GM12864 (cell line): ENCODE measurements at places on chromosomes 11 and 22.
A peak's percentile ranks its signal among the peaks of the same experiment; 100 is the strongest.

DNA sequence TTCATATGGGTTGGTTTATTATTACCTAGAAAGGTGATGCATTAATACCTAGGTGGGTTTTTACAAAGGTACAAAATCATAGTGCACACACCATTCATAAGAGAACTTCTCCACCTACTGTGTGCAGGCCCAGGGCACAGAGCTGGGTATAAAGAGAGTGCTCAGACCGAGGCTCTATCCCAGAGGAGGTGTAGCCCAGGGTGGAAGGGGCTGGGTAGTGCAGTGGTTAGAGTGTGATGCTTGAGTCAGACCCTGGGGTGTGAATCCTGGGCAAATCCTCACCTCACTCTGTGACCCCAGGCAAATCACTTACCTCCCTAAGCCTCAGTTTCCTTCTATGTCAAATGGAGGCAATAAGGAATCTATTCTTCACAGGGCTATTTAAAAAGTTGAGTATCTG, 32.2 kb downstream of the PARVG start:
- no peak for DNase-seq

GRCh38 chr11:85595285-85595884, 31.8 kb downstream of the DLG2 start:
- peak; percentile 13 for DNase-seq

DNA sequence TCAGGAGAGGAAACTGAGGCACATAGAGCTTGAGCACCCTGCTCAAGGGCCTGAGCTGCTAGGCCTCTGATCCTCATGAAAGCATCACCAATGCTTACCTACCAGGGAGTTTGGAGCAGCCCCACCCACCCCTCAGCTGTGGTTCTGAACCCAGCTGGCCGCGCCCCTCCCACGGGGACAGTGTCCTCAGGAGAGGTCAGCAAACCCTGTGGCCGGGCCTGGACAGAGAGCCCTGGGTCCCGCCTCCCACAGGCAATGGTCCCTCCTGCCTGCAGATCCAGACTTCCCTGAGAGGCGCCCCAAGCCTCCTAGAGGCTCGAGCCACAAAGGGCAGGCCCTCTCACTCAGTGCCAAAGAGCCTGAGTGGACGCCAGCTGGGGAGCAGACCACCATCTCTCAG, 184.9 kb downstream of the BRD1 start:
- no peak for DNase-seq

GRCh38 chr11:69654001-69654659, 13.2 kb downstream of the CCND1 start:
- DNase-seq, result no peak

DNA sequence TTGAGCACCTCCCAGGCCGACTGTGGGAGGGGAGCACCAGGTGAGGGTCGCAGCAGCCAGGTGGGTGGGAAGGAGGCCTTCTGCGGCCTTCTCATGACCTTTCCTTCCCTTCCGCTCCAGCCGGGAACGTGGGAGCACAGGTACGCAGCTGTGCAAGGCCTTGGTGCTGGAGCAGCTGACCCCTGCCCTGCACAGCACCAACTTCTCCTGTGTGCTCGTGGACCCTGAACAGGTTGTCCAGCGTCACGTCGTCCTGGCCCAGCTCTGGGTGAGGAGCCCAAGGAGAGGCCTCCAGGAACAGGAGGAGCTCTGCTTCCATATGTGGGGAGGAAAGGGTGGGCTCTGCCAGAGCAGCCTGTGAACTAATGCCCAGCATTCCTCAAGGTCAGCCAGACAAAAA, 2.6 kb downstream of the IL18BP start:
- DNase-seq, result no peak

DNA sequence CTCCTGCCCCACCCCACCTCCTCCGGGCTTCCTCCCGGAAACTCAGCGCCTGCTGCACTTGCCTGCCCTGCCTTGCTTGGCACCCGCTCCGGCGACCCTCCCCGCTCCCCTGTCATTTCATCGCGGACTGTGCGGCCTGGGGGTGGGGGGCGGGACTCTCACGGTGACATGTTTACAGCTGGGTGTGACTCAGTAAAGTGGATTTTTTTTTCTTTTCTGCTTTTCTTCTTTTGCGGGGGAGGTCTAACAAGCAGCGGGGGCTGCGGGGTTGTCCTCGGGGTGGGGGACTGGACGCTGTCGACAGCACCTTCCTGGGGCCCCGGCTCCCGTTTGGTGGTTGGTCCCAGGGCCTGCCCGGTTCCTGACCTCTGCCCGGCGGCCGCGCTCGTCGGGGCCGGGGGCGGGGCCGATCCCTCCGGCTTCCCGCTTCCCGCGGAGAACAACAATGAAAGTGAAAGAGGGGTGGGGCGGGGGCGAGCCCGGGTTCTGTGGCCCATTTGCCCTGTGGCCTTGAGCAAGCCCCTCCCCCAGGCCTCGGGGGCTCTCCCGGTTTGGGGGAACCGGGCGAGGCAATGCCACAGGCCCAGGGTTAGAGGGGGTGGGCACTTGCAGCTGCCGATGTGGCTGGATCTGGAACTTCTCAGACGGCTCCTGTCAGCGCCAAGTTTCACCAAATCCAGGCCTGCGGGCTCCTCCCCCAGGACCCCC, 975 bp upstream of the MDK start:
- DNase-seq, result no peak

GRCh38 chr22:29269731-29270474, 1.8 kb downstream of the EWSR1 start:
- no peak for DNase-seq

GRCh38 chr11:2196970-2197770, 25.6 kb upstream of the TH start:
- DNase-seq, result no peak

- DNase-seq, result no peak
These were observed 6.5 kb downstream of the PTPMT1 start for GRCh38 chr11:47571895-47572294.

- DNase-seq, result no peak
These were observed 13.6 kb downstream of the TMEM138 start for GRCh38 chr11:61375761-61376108.

DNA sequence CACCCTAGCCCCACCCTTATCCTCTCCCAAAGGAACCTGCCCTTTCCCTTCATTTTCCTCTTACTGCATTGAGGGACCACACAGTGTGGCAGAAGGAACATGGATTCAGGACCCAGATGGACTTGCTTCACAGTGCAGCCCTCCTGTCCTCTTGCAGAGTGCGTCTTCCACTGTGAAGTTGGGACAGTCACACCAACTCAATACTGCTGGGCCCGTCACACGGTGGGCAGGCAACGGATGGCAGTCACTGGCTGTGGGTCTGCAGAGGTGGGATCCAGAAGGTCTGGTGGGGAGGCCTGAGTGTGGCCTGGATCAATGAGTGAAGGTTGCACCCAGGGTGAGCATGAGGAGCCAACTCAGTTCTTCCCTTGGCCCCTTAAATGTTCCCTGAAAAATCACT, 129.9 kb upstream of the B3GAT1 start:
- no peak for DNase-seq

- DNase-seq, result no peak
These were observed 59.9 kb upstream of the MYO18B start for GRCh38 chr22:25682109-25682508.

GRCh38 chr11:3022300-3022967, 30.3 kb upstream of the NAP1L4 start:
- no peak for DNase-seq

DNA sequence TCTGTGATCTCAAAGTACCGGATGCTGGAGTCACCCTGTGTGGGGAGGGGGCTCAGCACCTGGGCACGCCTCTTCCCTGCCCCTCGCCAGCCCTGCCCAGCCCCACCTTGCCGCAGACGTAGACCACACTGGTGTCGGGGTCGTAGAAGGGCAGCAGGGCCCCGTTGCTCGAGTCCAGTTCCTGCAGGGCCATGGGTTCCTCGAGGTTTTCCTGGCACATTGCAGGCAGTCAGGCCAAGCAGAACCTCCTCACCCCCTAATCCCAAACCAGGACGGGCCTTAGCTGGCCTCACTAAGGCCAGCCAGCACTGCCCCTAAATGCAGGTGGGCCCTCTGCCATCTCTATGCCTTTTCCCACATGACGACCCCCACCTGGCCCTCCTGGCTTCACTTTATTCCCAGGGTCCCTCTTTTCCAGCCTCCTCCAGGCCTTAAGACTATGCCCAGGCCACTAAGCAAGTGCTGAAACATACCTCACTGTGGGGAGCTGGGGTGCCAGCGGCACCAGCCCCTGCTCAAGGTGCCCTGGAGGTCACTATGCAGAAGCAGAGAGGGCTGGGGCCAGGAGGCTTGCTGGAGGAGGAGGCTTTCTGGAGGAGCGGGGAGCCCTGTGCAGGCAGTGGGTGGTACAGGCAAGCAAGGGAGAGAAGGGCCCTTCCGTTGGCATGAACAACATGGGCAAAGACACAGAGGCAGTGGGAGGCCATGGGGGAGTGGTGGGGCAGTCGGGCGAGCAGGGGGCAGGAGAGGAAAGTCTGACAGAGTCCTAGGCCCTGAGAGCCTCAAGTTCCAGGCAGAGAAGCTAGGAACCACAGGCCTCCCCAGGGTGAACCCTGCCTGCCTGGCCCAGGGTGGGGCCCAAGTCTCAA, 2.8 kb downstream of the CORO1B start:
- DNase-seq, result no peak

- no peak for DNase-seq
These were observed 7.3 kb upstream of the PTPN5 start for GRCh38 chr11:18798799-18799469.

DNA sequence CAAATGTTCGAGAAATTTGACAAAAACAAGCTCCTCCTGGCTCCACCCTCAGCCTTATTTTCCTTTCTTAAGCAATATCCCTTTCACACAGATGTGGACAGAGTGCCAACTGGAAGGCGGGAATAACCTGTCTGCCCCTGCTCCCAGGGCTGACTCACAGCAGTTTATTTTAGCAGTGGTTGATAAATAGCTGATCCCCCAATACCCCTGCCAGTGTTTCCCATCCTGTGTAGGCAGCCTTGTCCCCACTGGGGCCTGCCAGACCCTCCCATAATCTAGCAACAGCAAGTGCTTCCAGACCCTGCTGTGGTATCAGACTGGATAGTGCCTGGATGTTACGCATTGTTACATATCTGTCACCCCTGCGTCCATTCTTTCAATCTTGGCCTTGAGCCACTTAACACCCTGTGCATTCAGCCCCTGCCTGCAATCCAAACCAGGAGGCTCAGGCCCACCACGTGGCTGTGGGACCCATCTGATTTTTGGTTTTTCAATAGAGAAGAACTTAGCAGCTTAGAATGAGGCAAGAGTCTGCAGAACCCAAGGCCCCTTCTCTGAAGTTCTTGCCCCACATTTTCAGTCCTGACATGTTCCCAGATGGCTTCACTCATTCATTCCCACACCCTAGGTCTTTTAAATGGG, 53.7 kb downstream of the PARVA start:
- no peak for DNase-seq

DNA sequence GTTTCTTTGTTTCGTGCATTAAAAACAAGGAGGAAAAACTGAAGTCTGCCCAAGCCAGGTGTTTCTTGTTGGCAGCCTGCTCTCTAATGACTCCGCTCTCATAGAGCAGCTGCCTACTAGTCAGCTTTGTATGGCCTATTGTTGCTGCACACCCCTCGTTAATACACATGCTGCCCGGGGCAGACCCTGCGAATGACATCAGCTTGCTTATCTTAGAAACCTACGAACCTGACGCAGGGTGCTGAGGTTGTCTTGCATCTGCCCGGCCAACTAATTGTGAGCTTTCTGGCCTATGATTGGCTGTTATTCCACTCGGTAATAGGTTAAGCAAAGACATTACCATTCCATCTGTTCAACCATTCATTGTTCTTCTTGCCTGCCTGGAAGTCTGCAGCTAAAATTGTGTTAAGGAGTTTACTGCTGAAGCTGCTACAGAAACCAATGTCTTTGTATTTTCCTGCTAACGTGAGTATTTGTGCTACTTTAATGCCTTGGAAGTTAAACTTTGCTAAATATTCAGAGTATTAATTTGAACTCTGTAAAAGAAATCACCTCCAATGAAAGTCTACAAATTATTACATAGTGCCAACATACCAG, 37.5 kb downstream of the ZC3H12C start:
- no peak for DNase-seq

DNA sequence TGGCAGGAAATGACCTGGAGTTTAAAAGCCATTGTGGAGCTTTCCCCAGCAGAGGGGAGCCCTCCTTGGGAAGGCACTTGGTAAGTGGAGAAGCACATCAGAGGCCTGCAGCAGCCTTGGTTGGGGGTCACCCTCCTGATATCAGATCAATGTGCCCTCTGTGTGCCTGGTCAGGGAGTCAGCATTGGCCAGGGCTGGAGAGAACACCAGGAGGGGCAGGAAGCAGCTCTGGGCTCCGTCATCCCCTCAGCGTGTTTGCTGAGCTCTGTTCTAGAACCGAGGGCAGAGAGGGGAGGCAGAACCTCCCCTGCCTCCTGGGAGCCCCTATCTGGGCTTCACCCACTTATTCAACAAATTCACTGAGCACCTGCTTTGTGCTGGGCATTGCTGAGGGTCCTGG, 846.0 kb downstream of the TBC1D22A start:
- no peak for DNase-seq

DNA sequence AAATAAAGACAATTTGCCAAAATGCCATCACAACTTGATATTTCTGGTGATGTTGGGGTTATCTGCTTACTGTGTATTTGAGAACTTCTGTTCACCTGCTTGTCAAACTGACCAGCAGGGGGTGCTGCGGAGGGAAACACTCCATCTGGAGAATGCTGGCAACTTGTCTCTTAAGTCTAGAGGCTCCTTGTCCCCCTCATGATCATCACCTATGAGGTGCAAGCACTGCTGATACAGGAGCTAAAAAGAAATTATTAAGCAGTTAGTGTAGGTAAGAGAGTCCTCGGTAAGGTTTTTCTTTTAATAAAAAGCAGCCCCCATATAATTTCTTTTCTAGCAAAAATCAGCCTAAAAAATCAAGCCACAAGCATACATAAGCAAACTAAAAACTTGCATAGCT, 32.7 kb upstream of the GLYATL1B start:
- peak; percentile 39 for DNase-seq

- DNase-seq, result no peak
These were observed 6.4 kb downstream of the PPIL2 start for GRCh38 chr22:21672107-21672629.

- DNase-seq, result no peak
These were observed 22.0 kb upstream of the MYOD1 start for GRCh38 chr11:17697175-17697949.

DNA sequence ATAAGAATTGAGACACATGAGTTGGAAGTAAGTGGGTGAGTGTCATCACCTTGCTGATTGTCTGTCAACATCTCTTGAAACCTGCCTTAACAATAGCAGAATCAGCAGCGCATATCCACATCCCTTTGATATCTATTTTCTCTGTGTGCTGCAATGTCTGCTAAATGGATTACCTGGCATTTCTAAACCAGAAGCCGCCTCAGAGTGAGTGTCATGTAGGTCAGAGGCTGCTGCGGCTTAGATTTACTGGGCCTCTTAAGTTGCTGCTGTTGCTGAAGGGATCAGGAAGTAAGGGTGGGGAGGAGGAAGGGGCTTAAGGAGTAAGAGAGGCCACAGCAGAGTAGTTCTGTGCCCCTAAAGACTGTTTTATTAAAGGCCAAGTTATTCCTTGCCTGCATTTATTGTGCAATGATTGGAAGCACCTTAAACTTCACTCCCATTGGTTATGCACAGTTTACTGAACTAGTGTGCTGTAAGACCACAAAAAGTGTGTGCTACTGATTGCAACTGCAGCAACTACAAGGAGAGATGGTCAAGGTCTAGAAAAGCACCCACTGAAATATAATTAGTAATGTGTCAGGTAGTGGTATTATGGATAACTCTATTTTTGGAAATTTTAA, 29.8 kb upstream of the TMEM41B start:
- no peak for DNase-seq

GRCh38 chr11:45927684-45928413, 5.4 kb downstream of the LARGE2 start:
- DNase-seq, result no peak
